ENCODE measurements at places on chromosomes 3 and 15. TPM values are rescaled to one million over a fixed set of nuclear protein-coding genes. Genes with fewer than 3 reads are reported as not detected.

Gene ZMYND10
- total RNA-seq, result 1.2 TPM

Gene XCR1
- 1.0 TPM for total RNA-seq

DNA sequence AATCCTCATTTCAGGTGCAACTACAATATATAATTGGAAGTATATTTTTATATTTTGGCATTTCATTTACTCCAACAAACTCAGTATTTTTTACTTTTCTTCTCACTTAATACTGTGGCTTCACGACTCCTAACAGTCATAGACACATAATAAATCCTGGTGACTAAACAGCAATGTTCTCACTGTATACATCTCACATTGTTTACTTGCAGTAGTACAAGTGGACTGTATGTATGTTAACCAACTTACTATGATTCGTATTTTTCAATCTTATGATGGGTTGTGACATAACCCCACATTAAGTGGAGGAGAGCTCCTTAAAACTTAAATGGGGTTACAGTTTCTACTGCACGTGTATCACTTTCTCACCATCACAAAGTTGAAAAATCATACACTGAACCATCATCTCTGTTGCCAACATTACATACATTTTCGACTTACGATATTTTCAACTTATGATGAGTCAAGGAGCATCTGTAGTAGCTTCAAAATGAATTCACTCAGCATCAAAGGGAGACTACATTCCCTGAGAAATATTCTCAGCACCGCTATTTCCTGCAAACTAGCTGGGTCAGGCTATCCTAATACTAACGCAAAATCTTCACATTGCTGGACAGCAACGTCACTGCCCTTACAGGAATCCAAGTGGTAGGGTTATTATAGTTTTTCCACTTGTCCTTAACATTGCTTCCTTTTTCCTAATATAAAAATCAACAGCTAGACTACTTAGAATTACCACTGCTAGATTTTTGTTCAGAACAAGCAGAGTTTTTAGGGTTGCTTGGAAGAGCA lies 7.3 kb downstream of the ADAM10 start:
- no peak for DNase-seq

DNA sequence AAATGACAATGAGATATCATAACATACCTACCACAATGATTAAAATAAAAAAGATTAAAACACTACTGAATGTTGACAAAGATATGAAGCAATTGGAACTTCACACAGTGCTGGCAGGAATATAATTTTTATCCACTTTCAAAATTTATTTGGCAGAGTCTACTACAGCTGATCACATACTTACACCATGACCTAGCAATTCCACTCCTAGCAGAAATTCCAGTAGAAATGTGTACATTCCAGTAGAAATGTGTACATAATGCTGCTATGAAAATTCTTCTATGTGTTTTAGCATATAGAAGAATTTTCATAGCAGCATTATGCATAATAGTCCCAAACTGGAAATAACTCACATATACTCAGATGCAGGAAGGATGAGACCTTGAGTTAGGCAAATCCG lies 43.5 kb downstream of the IFT57 start:
- no peak for DNase-seq

DNA sequence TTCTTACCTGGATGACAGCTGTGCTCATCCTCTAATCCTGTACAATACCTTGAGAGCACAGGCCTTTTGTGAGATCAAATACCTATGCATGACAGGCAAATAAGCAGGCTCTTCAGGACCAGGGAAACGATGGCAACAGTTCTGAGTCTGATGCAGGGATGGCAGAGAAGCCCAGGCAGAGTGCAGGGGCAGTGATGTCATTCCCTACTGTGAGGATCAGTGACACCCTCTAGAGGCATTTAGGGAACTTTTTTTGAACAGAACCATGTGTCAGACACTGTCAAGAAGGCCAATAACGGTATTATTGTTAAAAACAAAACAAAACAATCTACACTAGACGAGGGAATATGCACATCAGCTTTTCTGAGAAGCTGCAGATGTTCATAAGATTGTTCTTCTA lies 314.8 kb upstream of the CTDSPL start:
- DNase-seq, result no peak

GRCh38 chr3:111143-112069 lies 85.2 kb upstream of the CHL1 start:
- no peak for DNase-seq

DNA sequence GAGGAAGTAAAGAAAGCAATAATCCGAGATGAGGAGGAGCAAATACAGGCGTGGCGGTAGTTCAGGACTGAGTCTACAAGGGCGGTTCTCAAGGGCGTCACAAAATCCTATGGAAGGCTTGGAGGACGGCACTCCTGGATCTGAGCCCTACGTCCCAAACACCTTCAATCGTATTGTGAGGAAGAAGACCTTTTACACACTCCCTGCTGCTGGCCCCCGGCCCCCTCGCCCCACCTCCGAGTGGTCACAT lies 747 bp downstream of the PLD1 start:
- no peak for DNase-seq

GRCh38 chr15:37057256-37057655 lies 43.1 kb downstream of the MEIS2 start:
- DNase-seq, result no peak

DNA sequence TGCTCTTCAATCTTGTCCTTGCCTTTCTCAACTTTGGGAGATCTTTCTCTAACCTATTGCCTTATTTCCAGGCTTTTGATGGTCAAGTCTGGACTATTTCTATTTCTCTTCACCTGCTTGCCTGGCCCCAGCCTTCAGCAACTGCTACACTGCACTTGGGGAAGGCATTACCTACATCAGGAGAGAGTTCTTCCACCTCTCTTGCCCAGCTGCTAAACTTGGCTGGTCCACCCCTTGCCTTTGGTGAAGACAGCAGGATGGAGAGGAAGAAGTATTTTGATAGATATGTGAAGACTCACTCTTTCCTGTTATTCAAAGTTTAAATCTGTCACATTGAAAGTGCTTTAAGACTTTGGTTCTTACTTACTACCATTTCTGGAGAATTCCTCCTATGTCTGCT lies 574.8 kb downstream of the ZPLD1 start:
- no peak for DNase-seq

Data from urinary bladder (tissue), 4 donors.